Activated naive CD4-positive, alpha-beta T cell (primary cell): ENCODE measurements at places on chromosomes 2 and 18.

- no peak for DNase-seq
Observed at GRCh38 chr2:200614249-200614648, 28.4 kb downstream of the AOX1 start.

- no peak for DNase-seq
Observed at GRCh38 chr18:55672574-55673361, 84.8 kb upstream of the TCF4 start.

DNA sequence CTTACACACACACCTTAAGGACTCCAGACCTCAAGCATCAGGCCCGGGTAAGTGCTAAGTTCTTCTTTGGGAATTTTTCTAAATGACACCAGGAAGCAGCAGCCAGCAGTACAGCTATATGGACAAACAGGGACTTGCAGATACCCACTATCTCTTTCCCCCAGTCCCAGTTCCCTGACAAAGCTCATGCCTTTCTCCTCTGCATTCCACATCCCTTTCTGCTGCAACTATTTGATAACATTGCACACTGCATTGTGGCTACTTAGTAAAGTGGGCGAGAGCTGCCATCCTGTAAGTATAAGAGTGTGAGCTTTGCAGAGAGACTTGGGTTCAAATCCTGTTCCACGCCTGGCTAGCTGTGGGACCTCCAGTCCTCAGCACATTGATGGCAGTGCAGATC lies 14.0 kb upstream of the CD226 start:
- no peak for DNase-seq

DNA sequence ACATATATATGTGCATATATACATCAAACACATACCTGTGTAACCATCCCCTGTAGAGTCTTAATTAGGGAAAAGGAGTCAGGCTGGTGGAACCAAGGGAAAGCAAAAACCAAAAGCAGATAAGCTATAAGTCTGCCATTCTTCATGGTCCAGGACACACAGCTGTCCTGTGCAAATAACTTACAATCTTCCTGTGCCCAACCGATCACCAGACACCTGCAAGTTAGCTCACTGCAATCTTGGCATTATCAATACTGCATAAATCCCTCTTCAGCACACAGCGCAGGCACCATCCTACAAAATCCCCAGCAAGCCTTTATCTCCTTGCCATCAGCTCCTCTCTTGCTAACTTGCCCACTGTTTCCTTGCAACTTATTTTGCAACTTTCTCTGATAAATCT lies 60.8 kb upstream of the DYNAP start:
- DNase-seq = no peak

- no peak for DNase-seq
Observed at GRCh38 chr18:57916684-57917083, 113.6 kb upstream of the ATP8B1 start.

DNA sequence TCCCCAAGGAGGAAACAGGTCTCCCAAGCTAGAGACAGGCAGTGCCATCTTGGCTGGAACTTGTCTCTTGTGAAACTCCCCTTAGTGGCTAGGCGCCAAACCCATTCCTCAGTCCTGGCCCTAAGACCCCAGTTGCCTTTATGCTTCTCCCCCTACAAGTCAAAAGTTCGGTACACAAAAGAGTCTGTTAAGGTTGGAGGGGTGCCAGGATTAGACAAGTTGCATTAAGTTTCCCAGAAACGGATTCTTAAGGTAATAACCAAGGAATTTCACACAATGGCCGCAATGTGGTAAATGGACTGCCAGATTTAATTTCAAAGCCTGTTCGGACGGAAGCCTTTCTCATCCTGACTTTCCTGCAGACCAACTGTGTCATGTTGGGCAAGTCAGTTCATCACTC lies 80.7 kb downstream of the CCBE1 start:
- DNase-seq = no peak

GRCh38 chr2:48417856-48418838 lies 111.8 kb upstream of the STON1 start:
- DNase-seq = no peak

DNA sequence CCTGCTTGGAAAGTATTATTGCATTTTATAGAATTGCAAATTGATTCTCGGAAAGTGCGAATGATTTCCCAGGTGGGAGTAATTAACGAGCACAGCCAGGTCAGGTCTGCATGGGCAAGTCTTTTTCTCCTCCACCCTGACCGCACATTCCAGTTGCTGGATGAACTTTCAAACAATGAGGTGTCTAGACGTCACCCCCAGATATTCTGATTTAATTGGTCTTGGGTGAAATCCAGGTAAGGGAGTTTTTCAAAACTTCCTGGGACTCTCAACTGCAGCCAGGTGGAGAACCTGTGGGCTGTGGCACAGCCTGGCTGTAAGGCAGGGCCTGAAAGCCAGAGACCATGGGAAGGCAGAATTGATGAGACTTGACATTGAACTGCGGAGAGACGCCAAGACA lies 15.9 kb upstream of the RNF152 start:
- no peak for DNase-seq

- no peak for DNase-seq
Observed at GRCh38 chr18:46555724-46556123, 101.3 kb downstream of the LOXHD1 start.

DNA sequence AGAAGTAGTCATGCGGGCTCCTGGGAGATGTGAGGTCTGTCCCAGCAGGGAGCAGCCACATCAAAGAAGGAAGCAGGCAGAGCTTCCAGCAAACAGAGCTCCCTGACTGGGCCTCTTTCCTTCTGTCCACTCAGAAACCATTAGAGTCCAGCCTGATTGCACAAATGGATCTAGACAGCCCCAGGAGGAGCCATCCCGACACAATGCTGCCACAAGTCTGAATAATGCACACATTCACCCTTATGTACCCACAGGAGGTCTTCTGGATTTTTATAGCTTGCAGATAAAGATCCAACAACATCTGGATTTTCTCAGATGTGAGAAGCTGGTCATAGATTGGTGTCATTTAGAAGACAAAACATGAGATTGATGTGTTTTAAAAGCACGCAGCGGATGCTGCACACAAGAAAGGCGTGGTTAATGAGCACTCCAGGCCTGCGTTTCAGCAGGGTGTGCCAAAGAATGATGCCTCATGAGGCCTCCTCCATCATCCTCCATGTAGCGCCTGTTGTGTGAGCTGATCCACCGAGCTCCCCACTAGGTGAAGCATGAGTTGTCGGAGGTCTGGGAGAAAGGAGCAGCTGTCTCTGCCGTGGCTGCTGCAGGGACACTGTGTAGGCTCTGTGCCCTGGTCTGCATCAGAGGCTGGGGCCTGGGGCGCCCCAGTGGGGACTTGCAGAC lies 60.6 kb downstream of the MTCL1 start:
- DNase-seq = no peak

GRCh38 chr18:70332694-70333093 lies 43.8 kb downstream of the SOCS6 start:
- no peak for DNase-seq

- DNase-seq = no peak
Observed at GRCh38 chr18:77879829-77880228, 630.2 kb downstream of the GALR1 start.

DNA sequence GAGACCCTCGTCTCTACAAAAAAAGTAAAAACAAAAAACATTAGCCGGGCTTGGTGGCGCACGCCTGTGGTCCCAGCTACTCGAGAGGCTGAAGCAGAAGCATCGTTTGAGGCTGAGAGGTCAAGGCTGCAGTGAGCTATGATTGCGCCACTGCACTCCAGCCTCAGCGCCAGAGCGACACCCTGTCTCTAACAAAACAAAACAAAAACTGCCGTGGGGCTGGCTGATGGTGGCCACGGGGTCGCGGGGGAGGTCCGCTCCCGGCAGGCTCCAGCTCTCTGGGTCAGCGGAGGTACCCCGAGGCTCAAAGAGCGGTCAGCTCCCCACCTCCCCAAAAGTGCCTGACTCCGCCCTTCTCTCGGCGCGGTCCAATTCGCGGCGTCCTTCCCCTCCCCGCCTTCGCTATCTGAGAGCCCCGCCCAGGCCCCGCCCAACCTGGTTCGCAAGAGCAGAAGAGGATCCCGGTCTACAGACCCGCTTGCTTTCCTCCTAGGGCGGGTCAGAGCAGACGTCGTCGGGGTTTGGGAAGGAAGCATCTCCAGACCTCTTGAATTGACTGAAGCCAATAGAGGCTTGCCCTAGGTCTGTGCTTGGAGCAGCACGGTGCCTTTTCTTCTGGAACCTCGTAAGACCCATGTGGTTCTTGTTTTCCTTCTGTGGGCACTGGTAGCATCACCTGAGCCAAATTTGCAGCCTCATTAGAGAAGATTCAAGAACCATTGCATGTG lies 7.8 kb downstream of the RAX start:
- DNase-seq = no peak

- DNase-seq = no peak
Observed at GRCh38 chr2:34365932-34366331, 766.8 kb upstream of the FAM98A start.
